ENCODE measurements at places on chromosomes 4 and X.

- DNase-seq = no peak
Observed at GRCh38 chr4:19971829-19972228, 279.9 kb upstream of the SLIT2 start.

- no peak for DNase-seq
Observed at GRCh38 chrX:57134702-57135101, 2.5 kb downstream of the SPIN2A start.

- peak; percentile 5 for DNase-seq
Observed at GRCh38 chr4:94304365-94304971, 38.2 kb downstream of the HPGDS start.

DNA sequence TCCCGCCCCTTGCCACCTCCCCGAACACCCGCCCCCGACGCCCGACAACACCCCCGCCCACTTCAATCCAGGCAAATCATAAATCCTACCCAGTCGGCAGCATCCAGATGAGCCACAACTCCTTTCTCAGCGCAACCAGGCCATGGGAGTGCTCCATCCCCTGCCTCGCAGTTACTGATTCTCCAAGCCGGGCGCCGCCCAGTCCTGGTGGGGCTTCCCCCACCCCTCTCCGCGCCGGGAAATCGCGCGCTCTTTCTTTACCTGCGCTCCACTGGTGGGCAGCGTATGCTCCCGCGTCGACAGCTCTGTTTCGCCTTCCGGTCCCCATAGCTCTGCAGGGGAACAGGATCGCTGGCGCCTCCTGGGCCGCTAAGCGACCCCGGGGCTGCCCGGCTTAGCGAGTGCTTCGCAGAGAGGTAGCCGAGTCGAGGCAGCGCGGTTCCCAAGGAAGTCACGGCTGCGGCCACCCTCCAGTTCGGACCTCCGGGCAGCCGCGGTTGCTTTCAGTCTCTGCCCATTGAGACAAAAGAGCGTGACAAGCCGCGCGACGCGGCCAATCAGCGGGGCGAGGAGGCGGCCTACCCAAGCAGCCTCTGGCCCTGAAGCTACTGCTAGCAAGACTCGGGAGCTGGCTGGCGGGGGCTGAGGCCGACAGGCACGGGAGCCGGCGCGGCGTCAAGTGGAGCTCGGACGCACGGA lies 43.7 kb upstream of the TMSB15B start:
- peak; percentile 61 for DNase-seq
